Kasumi-1 (cell line): ENCODE measurements at places on chromosomes 2 and 18.

DNA sequence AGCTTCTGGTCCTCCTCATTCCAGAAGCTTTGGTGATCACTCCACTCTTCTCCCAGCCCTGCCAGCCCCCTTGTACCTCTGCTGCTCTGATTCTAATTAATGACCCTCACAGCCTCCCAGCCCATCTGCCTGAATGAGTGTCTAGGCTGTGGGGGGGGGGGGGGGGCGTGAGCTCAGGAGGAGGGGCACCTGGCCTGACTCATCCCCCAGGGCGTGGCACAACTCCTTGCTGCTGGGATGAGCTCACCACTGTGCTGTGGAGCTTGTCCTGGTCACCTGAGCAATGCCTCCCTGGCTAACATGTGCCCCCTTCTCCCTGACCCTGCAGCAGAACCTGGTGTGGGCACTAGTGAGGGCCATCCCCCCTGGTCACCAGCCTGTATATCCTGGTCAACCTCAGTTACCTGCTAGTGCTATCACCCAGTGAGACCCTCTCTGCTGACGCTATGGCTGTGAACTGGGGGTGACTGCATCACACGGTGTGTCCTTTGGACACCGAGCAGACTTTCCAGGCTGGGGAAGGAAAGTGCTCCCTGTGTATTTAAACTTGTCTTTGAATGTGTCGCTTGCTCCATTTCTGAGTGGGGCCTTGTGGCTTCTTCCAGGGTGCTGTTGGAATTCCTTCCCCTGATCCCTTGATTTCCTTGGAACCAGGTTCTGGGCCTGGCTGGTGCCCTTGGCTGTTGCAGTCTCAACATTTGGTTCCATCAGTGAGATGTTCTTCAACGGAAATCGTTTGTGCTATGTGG lies 41.5 kb upstream of the PUM2 start:
- no peak for DNase-seq

DNA sequence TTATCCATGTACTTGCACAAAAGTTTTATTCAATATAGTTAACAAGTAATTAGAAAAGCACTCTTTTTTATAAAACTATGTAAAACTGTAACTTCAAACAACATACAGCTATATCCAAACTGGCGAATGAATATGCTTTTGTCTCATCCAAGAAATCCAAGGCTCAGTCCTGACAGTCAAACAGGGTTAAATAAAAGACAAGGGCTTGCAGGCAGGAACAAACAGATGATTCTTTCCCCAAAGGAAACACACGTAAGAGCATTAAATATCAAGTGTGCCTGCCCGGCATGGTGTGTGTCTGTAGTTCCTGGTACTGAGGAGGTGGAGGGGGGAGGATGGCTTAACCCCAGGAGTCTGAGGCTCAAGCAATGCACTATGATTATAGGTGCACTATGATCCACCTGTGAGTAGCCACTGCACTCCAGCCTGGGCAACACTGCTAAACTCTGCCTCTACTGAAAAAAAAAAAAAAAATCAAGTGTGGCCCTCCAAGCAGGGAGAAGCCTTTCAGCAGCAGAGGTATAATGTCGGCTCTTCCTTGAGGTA lies 171.3 kb downstream of the DLGAP1 start:
- DNase-seq, result no peak

DNA sequence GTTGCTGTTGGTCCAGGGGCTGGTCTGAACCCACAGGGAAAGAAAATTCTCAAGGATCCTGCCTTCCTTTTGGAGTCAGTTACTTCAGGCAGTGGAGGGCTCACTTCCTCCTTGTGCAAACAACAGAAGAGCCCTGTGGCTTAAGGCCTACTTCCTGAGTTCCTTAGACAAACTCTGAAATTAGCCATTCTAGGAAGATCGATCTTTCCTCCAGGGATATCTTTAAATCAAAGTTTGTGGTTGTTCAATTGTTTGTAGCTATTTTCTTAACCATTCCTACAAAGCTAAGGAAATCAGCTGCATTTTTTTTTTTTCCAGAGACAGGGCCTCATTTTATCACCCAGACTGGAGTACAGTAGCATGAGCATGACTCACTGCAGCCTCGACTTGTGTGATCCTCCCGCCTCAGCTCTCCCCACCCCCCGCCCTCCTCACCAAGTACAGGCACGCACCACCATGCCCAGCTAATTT lies 156.0 kb downstream of the TANC1 start:
- DNase-seq, result peak; percentile 90

DNA sequence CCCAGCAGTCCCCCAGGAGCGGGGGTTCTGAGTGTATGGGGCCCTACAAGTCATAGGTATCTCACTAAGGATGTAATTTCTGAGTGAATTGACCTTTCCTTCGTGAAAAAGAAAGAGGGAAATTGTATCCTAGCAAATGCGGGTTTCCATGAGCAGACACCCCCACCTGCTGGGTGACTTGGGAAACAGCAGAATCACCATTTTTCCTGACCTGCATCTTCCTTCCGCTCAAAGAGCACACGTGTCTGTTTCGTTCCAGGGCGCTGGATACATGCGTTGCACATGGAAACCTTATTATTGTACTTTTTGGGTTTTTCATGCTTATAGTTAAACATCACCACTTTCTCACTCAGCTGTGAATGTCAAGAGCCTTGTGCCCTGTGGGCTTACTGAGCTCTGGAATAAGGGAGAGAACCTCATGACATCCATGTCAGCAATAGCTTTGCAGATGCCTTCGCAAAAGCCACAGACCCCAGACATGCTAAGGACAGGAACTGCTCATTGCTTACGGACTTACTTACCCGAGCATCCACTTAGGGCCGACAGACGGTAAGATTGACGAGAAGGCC lies 132.8 kb downstream of the TPO start:
- peak; percentile 73 for DNase-seq

DNA sequence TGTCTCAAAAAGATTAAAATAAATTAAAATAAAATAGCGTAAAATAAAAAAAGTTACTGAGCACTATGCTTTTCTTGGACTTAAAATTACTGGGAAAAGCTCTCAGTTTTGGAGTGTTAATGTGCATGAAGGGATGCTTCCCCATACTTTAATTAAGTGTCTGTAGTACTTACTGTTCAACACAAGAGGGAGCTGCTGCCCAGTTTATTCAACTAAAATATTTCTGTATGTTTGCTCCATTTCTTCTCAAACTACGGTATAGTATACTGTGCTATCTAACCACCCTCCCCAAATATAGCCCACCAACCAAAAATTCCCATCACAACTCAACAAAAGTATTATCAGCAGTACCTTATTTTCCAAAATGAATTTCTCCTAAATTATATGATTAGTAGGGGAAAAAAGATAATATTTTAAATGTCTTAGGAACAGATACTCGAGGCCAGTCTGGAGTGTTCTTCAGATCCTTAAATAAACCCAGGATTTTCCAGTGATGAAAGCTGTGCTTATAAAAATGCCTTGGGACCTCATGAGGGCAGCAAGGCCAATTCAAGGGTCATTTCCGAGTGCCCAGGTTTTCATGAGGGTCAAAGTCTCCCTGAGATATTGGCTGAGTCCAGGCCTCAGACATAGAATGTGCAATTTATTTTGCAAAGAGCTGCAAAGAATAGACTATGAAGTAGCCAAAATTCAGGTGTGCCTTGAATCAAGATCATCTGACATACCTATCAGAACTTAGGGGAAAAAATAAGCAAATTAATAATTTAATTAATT lies 64.1 kb downstream of the CHRNA1 start:
- peak; percentile 96 for DNase-seq

GRCh38 chr2:186281726-186282125 lies 204.3 kb upstream of the ZC3H15 start:
- no peak for DNase-seq

DNA sequence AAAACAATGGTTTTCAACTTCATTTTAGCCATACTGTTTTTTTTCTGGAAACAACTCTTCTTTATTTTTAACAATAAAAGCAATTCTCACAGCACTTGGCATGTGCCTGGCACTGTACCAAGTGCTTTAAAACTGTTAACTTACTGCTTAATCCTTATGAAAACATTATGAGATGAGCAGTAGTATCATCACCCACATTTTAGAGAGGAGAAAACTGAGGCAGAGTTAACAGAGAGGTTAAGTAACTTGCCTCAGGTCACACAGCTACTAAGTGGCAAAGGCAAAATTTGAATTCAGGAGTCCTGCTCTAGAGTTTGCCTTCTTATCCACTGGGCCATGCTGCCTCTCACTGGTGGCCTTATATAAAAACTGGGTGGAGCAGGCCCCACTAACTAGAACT lies 23.2 kb downstream of the CTIF start:
- DNase-seq, result no peak

DNA sequence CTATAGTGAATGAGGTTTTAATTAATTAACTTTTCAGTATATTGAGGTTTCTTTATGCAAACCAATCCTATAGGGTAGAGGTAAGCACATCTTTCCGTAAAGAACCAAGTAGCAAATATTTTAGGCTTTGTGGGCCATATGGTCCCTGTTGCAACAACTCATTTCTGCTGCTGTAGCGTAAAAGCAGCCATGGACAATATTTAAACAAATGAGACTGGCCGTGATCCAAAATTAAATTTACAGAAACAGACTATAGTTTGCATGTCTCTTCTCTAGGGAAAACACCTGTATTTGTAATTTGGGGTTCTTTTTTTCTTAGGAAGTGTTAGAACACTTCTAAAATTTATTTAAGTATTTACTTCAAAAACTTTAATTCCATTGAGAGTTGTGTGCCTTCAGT lies 104.3 kb downstream of the KYNU start:
- no peak for DNase-seq

- no peak for DNase-seq
These were observed 387.1 kb downstream of the PTPRM start for GRCh38 chr18:7954238-7954637.

DNA sequence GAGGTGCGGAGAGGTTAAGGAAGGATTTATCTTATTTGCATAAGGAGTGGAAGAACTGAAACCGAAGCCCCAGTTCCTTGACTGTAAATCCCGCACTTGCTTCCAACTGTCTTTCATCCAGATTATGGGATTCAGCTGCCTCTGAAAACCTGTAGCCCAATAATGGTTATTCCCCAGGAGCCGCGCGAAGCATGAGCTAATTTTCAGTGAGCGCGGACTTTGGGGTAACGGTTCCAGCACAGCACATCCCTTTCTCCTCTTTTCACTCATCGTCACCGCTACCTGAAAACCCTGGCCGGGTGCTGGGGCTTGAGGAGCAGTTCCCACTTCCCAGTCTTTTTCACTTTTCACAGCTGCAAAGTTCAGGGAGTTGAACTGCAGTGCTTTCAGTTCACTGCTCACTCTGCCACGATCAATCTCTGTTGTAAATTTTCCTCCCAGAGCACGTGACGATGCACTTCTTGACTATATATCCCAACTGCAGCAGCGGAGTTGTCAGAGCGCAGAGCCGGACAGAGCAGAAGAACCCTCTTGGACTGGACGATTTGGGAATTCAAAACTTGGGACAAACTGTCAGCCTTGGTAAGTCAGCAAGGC lies at the start of gene KCNE4:
TSS of gene KCNE4 (plus strand) at position 498 of the 597 bp plus-strand sequence. CDS start 641 bp downstream, outside the sequence.
- DNase-seq, result no peak

DNA sequence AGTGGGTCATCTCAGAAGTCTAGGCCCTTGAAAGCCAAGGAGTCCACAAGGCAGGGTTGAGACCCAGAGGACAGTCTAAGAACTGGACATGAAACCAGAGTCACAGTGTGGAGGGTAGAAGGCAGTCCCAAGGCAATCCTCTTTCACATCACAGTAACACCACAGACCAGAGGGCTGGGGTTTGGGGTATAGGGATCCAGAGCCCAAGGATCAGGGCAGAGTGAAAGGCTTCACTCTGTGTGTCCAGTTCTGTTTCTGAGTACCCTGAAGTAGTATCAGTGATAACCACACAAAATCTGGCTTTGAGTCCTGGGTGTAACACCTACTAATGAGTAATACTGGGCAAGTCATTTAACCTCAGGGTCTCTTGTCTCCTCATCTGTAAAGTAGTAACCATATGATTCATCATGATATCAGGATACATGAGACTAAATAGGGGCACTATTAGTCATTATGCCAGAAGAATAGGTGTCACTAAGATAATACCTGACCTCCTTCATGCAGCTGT lies 91.0 kb downstream of the ICA1L start:
- DNase-seq, result no peak

DNA sequence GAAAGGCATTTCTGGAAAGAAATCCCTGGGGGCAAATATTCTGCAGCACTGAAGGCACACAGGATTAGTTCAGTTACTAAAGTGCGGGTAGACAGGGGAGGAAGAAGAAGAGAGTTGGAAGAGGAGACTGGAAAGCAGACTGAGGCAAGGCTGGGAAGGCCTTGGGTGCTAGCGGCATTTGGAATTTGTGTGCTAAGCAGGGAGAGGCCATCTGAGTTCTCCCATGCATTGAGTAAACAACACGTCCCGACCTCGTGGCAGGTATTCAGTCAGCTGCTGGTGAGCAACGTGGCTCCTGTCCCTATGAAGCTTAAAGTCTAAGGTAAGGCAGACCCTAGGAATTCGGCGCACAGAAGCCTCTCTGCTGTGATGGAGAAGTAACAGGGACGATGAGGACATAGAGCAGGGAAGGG lies 30.7 kb downstream of the ATP8B1 start:
- DNase-seq, result no peak

- DNase-seq, result no peak
These were observed 65.3 kb upstream of the TLK1 start for GRCh38 chr2:171225989-171226388.
